ENCODE measurements at places on chromosomes 7 and 10.

DNA sequence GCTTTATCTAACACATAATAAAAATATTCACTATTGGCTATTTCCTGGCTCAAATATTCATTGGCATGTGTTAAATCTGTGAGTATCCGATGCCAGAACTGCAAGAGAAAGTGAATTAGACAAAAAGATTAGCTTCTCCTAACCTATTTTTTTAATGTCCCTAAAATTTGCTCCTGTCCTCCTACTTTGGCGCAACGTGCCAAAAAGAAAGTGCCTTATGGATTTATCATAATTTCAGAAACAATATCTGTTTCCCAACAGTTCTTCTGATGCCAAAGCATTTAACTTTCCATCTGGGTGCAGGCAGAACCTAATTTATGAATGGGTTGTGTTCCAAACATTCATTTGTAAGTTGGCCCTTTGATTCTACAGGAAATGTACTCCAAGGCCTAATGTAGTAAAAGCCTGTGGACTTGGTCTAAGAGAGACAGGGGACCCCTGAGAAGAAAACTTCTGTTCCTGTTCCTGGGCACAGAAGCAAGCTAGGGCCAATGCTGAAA, 15.4 kb downstream of the PIP4K2A start:
- DNase-seq, result no peak

GRCh38 chr10:124646483-124647352, 97.5 kb downstream of the FAM53B start:
- peak; percentile 83 for DNase-seq

GRCh38 chr10:95391581-95392216, 100.9 kb upstream of the PDLIM1 start:
- DNase-seq, result peak; percentile 39

GRCh38 chr7:66668677-66669076, 40.0 kb downstream of the KCTD7 start:
- DNase-seq, result no peak

DNA sequence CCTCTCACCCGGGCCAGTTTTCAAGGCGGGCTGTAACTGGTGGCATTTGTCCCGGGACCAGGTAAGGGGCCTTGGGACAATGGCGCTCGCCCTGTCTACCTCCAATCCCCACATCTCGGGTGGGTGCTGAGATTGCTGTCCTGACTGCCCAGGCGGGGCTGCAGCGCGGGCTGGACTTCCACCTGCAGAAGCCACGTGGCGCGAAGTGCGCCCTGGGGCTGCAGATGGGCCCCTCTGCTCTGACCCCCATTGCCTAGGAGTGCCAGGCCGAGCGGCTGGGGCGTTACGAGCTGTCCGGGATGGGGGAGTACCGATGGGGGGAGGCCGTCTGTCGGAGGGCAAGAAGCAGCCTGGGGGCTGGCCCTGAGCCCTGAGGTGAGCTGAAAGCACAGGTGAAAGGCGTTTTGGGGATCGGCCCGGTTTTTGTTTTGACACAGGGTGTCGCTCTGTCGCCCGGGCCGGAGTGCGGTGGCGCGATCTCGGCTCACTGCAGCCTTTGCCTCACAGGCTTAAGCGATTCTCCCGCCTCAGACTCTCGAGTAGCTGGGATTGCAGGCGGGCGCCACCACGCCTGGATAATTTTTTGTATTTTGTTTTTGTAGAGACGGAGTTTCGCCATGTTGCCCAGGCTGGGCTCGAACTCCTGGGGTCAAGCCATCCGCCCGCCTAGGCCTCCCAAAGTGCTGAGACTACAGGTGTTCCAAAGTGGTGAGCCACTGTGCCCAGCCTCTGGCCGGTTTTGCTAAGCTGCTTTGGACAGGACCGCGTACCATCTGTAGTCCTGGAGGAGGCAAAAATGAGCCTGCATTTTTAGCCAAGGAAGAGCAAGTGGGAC, at the start of gene SFXN2:
SFXN2 (plus strand) TSS at position 16 of the 835 bp plus-strand sequence. CDS start 12,001 bp downstream, outside the sequence.
- no peak for DNase-seq

- no peak for DNase-seq
Observed at GRCh38 chr10:131683281-131683861, 217.4 kb upstream of the PPP2R2D start.

DNA sequence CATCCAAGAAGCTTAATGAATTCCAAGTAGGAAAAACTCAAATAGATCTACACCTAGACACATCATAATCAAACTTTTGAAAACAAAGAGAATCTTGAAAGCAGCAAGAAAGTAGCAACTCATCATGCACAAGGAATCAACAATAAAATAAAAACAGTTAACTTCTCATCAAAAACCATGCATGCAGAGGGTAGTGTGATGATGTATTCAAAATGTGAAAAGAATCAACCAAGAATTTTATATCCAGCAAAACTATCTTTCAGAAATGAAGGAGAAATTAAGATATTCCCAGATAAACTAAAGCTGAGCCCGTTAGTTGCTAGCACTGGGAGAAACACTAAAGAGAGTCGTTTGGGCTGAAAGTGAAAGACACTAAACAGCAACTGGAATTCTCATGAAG, 4.3 kb upstream of the PARP12 start:
- no peak for DNase-seq

GRCh38 chr10:34001087-34001580, 666.7 kb upstream of the NRP1 start:
- no peak for DNase-seq

- no peak for DNase-seq
Observed at GRCh38 chr7:99125505-99125865, 18.4 kb downstream of the SMURF1 start.

DNA sequence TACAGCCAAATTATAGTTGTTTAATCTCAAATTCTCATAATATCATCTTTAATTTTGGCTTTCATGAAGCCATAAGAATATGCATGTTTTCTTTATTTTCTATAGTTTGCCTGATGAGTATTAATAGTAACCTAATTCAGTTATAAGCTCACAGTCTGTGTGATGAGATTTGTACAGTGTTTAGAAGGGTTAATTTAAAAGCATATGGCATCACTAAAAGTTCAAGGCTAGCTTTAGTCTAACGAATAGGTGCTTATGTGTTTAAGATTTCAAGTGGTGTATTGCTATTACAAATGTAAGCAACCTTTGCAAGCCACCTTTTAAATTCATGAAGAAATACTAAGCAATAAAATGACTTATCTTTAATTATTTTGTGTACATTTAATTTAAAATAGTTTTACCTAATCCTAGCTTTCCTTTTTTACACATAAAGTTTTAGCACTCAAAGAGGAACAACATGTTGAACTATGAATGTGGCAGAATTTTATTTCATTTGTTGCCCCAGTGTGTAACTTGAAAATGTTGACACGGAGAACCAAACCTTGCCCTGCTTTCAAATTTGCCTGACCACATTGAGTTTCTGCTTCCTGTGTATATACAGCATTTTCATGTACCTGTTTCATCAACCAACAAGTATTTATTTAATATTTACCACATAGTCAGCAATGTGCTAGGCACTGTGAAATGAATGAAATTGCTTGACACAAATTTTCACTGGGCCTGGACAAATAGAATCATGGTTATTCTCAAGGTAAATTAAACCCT, 41.5 kb downstream of the TET1 start:
- DNase-seq, result no peak

DNA sequence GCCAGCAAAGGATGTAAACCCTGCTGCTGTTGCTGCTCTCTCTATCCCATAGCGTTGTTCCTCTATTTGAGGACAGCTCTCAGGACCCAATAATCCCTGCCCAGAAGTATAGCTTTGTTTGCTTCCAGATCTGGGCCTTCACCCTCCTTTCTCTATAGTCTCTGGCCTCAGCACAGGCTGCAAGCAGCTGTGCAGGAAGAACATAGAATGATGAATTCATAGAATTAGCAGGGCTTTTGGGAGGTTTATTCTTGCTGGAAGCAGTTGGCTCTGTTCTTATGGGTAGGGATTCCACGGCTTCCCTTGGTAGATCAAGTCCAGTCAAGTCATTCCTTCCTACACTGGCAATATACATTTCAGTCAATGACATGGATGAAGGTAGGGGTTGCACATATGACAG, 354.7 kb downstream of the HPSE2 start:
- DNase-seq, result no peak

- no peak for DNase-seq
Observed at GRCh38 chr7:145986248-145986874, 130.2 kb upstream of the CNTNAP2 start.

DNA sequence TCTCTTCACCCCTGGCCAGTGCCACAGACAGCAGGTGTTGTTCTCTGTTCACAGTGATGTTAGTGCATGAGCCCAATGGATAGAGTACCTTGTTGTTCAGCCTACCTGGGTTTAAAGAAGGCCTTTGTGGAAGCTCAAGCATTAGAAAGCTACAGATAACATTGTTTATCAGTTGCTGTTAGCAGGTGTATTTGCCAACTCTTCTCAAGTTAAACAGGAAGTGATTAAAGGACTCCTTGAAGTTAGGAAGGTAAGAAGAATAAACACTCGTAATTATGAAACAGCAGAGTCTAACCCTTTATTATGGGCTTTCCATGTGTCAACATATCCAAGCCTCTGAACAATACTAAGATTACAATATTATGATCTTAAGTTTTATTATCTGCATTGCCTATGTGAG, 25.9 kb downstream of the RGR start:
- no peak for DNase-seq

DNA sequence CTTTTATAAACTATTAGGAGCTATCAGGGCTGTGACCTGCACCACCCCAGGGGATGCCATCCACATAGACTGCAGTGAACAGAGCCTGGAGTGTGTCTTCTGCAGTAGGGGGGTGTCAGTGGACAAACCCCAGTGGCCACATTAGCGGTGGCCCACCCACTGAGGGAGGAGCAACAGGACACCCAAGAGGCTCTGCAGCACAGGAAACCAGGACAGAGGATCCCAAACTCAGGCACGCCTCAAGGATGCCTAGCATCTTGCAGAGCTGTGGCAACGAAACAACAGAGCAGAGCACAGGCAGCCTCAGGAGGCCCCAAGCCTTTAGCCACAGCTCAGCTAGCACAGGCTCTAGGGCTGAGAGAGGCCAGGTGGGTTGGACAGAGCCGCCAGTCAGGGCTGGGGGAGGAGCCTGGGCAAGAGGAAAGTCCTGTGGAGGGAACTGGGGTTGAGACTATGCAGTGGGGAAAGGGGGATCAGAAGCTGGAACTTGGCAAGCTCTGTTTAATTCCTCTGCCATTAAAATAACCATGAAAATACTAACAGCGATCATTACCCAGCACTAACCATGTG, 53.8 kb downstream of the GRID1 start:
- no peak for DNase-seq

- DNase-seq, result no peak
Observed at GRCh38 chr10:49766484-49766883, 4.4 kb upstream of the OGDHL start.

DNA sequence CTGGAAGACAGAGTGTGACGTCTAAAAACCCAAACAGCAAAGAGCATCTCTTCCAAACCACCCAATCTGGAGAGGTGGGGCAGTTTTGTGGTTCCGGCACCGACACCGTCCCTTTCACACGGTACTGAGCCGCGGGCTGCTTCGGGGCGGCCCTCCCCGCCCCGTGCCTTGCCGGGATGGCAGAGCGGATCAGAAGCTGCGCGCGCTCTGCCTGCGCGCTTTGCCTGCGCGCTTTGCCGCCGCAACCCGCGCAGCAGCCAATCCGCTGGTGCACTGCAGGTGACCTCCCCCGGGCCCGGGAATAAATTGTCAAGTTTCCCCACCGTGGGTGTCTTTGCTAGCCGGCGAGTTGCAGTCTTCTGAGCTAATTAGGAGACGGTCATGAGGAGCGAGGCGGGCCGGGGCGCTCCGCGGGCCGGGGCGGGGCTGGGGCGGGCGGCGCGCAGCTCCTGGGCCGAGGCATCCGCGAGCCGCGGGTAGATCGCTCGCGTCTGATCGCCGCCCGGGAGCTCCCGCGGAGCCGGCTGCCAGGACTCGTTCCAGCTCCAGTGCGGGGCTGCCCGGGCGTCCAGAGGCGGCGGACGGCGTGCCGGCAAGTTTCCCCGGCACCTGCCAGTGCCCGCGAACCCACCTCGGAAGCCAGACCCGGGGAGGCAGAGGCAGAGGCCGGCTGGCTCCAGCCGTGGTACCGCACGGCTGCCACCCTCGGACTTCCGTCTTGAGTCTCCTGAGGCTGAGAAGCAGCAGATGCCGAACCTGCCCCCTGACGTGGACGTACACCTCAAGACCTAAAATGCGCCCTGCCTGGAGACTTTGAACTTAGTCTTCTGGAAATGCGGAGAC, 536.0 kb upstream of the GALNT17 start:
- no peak for DNase-seq

DNA sequence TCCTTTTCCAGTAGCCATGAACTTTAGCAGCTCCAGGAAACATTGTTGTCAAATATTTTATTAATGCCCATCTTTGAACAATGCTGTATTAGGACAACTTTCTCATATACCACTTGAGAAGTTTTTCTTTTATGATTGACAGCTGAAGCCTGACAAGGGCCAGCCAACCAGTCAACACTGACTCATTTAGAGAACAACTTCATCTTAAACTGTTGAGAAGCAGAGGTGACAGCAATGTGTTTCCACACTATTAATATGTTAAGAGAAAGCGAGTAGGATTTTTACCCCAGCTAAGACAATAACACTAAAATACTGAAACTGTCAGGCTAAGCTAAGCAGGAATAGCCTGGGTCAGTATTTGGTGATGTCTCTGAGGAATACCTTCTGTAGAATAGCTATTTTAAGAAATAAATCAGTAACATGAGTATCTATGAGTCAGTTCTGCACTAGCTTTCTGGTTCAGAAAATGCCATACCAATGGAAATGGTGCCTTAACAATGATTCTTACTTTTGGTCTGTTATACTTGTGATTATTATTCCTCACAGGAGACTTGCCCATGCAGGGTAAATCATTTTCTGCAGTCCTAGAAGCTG, 168.8 kb upstream of the POT1 start:
- DNase-seq, result no peak
